ENCODE measurements at places on chromosomes 13 and 19.

DNA sequence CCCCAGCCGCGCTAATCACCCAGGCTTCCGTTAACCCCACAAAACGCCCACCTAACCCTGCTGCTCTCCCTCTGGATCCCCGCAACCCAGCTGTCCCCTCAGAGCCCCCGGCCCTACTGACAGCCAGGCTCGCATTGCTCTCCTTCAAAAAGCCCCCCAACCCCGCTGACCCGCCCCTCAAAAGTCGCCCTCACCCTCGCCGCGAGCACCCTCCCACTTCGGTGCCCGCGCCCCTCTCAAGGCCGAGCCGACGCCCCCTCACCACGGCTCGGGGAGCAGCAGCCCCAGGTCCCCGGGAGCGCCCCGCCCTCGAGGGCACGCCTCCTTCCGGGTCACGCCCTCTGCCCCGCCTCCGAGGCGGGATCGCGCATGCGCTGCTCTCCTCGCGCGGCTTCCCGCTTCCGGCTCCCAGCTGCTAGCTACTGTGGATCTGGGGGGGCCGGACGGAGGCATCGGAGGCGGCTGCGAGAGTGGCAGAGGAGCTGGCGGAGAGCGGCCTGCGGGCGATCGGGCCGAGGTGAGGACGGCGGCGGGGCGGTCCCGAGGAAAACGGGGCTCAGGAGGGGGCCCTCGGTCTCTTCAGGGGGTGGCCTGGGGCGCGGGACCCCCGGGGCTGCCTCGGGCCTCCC is 46.1 kb downstream of the ARHGEF18 start:
- DNase-seq = peak; percentile 89

DNA sequence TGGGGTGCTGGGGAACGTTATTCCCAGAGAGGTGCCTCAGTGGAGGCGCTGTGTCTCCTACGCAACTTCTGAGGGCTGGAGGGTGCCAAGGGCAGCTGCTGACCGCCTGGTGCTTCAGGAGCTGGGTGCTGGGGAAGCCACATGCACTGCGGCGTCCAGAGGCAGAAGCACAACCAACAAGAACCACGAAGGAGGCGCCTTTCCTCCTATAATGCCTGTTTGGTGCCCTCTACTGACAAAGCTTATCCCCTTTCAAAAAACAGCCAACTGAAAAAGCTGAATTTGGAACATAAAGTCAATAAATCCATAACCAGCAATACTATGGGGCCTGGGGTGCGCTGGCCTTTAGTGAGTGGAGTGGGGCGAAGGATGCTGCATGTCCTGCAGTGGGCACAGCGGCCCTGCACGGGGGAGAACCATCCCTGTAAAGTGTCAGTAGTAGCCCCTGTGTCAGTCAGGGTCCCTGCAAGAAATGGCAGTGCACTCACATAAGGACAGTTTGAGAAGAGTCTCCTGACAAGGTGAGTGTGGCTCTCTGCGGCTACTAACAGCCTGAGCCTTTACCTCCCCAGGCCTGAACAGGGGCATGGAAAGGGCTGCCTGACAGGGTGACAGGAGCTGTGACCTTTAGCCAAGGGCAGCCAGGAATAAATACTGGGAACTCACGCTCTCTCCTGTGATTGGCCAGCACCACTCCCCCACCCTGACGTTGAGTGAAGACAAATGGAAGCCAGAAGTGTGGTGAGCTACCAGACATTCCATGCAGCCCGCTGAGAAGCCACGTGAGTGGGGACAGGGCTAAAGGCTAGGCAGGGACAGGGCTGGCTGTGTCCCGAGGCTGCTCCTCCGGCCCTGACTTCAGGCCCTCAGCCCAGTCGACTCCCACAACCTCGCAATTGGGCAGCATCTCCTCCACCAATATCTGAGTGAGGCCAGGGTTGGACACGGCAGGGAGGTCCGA is 4.5 kb upstream of the B3GNT8 start:
- DNase-seq = peak; percentile 92

- DNase-seq = no peak
Measured at GRCh38 chr13:40434516-40435397, 231.7 kb downstream of the FOXO1 start.

DNA sequence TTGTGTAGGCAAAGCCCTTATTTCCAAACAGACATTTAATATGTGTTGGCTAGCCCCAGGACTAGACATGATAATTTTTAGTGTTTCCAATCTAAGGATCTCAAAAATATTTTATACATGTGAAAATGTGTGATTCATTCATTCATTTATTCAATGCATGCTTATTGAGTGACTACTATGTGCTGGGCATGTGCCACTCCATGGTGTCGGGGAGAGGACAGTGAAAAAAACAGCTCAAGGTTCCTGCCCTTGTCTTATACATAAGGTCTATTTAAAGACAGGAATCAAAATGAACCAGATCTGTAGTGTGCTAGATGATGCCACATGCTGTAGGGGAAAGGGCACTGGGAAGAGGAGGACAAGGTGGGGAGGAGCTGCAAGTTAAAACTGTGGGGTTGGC is 36.5 kb downstream of the GJA3 start:
- DNase-seq = no peak

DNA sequence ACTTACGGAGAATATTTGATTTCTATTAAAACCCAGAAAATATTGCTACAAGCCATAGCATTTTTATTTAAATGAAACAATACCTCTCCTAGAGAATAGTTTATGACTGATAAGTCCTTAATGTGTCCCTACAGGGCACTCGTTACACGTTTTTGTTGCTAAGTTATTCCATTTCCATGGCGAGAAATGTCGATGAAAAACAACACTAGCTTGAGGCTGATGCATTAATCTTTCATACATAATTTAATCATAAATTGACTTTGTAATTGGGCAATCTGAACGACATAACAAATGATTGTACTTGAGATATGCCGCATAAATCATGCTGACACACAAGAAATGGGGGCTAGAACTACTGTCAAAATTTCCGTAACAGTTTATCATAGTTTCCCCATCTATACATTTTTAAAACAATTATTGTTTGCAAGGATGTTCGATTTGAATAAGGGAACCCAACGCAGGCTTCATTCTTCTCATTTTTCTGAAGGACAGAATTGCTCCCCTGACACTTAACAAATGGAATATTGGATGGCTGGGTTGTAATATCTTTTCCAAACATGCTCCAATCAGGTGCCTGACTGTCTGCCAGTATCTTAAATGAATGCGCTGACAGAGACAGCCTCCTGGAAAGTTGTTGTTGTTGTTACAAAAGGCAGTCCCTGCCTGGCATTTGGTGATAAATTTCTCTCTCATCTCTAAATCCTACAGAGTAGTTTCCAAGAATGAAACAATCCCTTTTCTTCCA is 61.9 kb downstream of the FLT1 start:
- no peak for DNase-seq

GRCh38 chr13:50428183-50428877 is 413.1 kb downstream of the KCNRG start:
- DNase-seq = no peak

GRCh38 chr19:12794971-12795381 is 3.7 kb downstream of the JUNB start:
- no peak for DNase-seq

GRCh38 chr19:42596391-42597072 is 1.8 kb upstream of the CEACAM8 start:
- peak; percentile 30 for DNase-seq
